H7 (cell line): ENCODE measurements at places on chromosomes 2 and 18.
A peak's percentile ranks its signal among the peaks of the same experiment; 100 is the strongest.

GRCh38 chr2:133500917-133501316 is 67.3 kb downstream of the NCKAP5 start:
- no peak for DNase-seq

DNA sequence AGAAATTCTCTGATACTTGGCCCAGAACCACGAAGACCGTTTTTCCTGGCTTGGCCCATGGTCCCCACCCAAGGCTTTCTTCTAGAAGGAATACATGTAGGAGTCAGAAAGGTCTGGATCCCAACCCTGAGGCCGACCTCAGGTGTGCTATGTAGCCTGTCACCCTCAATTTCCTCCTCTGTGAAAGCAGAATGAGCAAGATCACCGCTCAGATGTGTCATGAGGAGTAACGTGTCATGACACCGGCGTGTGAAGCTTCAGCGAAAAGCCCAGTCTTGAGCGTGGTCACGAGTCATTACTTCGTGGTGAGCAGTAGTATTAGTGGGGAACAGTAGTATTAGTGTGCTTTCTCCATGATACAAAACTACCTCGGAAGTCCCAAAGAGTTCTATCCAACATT is 103.4 kb downstream of the ALPK2 start:
- DNase-seq = no peak

DNA sequence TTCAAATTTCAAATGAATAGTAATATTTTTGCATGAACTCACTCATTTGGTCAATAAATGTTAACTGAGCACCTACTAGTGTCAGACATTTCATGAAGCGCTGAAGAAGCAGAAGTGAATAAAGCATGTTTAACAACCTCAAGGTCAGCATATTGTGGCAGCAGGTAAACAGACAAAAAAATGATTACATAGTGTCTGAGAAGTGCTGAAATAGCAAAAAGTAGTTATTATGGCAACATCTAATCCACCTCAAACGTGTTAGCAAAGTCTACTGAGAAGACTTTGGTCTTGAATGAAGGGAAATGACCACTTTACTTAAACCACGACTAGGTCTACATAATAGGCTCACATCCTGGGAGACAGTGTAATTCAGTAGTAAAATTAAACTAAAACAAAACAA is 452.2 kb upstream of the LRATD1 start:
- no peak for DNase-seq

GRCh38 chr2:165777522-165778186 is 16.4 kb downstream of the GALNT3 start:
- no peak for DNase-seq

DNA sequence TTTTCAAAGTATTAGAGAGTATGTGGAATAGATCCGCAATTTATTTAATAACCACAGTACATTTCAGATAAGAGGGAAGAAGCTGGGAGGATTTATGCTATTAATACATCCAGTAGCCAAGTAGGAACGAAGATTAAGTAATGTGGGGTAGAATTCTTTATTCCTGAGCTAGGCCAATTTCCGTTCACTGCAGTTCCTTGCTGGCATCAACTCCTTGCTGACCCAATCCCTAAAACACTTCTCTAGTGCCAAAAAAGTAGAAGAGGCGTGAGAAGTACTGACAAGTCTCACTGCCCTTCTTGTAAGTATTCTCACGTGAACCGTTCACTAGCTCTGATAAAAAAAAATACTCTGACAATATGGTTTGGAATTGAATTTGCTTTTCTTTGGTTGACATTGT is 211.4 kb downstream of the EPHA4 start:
- DNase-seq = no peak

- DNase-seq = peak; percentile 93
These were observed 4.6 kb downstream of the PROC start for GRCh38 chr2:127422559-127423477.

GRCh38 chr18:38698088-38698487 is 1132.5 kb upstream of the CELF4 start:
- peak; percentile 13 for DNase-seq

DNA sequence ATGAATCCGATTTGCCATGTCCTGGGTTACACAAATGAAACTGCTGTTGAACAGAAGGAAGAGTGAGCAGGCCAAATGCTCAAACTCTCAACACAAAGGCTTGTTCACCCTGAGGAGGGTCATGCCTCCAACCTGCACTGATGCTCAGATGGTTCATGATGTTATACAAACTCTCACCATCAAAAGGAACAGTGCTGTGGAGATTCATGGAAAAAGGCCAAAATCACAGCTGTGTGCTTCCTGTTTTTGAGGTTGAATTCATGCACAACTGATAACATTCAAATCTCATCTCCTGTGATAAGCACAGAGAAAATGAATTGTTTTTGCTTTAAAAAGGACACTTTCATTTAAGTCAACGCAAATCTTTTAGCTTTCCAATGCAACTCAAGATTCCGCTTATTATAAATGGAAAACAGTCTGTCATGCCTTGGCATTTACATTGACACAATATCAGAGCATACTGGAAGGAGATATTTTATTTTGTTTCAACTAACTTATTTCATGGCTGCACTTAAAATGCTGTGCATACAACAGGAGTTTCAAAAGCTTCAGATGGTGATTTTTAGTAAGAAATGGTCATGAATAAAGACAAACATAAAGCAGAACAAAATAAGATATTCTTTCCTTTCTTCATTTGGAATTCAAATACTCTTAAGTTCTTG is 22.2 kb upstream of the TTN start:
- DNase-seq = no peak

GRCh38 chr2:72554381-72554780 is 271.5 kb downstream of the EXOC6B start:
- no peak for DNase-seq

DNA sequence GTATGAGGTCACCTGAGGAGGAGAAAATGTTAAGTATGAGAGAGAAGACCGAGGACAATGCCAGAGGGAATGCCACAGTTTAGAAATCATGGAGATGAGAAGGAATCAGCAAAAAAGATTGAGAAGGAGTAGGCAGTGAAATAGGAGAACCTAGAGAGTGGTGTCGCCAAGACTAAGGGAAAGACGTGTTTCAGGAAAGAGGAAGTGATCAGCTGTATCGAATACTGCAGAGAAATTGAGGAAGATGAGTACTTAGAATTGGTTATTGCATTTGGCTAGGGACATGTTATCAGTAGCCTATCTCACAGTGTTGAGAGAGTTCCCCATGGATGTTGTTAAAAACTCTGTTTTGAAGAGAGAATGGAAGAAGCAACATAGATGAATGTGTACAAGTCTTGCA is 112.3 kb downstream of the GALNT1 start:
- DNase-seq = no peak

- DNase-seq = no peak
These were observed 12.8 kb downstream of the STK39 start for GRCh38 chr2:168234407-168235085.

DNA sequence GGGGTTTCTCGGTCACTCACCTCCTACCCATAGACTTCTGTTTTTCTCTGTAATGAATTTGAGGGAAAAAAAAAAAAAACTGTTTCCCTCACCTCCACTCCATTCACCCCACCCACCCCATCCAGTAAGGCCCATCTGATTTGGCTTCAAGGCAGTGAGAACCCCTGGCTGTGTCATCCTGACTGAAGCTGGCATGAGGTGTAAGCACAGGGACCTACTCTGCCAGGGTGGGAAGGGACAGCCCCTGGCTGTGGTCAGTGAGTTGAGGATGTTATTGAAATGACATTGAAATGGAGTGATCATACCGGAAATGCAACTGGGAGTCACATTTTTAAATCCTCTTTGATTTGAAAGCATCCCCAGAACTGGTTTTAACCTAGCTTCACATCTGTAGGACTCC is 19.1 kb upstream of the BCL2L11 start:
- DNase-seq = no peak

GRCh38 chr2:132701810-132702209 is 31.8 kb upstream of the LYPD1 start:
- no peak for DNase-seq

GRCh38 chr2:105749583-105750400 is 5.1 kb downstream of the NCK2 start:
- DNase-seq = no peak

- no peak for DNase-seq
These were observed 78.4 kb upstream of the ZNF516 start for GRCh38 chr18:76573325-76574025.

DNA sequence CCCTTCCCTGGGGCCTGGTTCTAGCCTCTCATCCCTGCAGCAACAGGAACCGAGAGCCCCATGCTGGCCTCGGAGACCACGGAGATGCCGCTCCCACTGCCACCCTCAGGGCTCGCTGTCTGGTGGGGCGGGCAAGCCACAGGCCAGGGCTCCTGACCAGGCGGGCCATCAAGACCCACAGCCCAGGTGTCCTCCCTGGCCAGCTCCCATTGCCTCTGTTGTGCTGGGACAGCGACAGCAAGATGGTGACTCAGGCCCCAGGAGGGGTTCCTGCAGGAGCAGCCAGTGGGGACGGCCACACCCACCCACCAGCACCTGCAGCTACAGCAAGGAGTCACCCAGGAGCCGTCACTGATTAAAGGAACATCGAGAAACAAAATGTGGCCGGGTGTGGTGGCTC is 7.4 kb downstream of the KLHL30 start:
- DNase-seq = no peak

DNA sequence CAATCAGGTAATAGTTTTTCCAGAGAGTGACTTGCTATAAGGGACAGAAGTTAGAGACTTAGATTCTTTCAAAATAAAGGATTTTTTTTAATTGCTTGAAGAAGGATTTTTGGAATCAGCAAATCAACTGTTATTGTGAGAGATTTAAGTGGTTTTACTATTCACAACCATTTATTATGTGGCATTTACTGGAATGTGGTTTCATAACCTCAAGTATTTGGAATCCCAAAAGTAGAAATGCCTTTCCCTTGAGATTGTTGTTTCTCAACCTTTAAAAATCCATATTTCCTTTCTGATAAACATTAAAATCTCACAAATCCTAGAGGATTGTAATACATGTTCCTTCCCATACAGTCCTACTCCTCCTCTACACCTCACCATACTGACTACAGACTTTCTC is 5.0 kb downstream of the TANK start:
- no peak for DNase-seq

DNA sequence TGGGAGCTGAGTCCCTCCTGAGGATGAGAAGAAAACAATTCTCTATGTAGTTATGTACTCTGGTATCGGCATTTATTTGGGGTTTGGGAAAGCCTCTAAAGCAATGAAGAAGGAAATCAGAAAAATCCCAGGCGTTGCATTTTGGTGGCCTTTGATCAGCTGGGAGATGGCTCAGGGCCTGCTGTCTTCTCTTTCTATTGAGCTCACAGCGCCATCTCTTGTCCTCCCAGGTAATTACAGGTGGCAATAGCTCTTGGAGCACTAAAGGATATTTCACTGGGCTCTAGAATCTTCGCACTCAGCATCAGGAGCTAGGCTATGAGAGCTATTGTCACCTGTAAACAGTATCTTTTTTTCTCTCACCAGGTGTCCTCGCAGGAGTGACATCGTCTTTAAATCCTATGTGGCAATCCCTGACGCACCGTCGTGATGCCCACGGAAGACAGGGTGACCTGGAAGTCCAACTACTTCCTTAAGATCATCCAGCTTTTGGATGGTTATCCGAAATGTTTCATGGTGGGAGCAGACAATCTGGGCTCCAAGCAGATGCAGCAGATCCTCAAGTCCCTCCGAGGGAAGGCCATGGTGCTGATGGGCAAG is 76.1 kb upstream of the PMAIP1 start:
- DNase-seq = peak; percentile 50

DNA sequence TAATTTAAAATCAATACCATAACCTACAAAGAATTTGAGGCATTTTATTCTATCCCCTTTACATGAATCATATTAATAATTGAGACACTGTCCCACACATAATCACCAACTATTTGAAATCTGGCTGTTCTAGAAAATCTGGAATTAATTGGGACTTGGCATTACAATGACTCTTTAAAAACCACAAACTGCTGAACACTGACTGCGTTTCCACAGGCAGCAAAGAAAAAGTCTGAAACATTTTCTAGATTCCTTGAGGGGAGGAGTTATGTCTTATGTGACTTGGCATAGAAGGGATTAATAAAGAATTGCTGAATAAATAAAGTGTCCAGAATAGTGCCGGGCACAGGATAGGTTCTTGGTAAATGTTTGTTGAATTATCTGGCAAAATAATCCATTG is 61.4 kb downstream of the GPR39 start:
- no peak for DNase-seq

DNA sequence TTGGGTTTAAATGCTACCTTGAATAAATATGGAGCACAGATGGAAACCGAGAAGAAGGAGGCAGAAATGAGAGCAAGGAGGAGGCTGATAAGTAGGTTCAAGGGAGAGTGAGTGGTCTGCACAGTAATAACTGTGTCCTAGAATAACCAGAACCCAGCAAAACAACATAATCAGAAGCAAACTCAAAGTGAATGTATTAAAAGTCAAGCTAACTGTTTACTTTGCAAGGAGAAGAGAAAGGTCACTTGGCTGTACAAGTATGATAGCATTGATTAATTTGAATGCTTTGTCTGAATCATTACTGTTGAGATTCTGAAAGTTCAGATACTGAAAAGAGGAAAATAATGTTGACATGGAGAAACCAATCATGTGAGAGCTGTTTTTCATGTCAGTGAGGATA is 258.8 kb downstream of the PLCL1 start:
- DNase-seq = no peak

- no peak for DNase-seq
These were observed 339.6 kb downstream of the TRIB2 start for GRCh38 chr2:13056259-13056843.

GRCh38 chr2:215493376-215493775 is 57.5 kb upstream of the FN1 start:
- no peak for DNase-seq

GRCh38 chr2:6181926-6182325 is 489.7 kb downstream of the SOX11 start:
- DNase-seq = no peak

DNA sequence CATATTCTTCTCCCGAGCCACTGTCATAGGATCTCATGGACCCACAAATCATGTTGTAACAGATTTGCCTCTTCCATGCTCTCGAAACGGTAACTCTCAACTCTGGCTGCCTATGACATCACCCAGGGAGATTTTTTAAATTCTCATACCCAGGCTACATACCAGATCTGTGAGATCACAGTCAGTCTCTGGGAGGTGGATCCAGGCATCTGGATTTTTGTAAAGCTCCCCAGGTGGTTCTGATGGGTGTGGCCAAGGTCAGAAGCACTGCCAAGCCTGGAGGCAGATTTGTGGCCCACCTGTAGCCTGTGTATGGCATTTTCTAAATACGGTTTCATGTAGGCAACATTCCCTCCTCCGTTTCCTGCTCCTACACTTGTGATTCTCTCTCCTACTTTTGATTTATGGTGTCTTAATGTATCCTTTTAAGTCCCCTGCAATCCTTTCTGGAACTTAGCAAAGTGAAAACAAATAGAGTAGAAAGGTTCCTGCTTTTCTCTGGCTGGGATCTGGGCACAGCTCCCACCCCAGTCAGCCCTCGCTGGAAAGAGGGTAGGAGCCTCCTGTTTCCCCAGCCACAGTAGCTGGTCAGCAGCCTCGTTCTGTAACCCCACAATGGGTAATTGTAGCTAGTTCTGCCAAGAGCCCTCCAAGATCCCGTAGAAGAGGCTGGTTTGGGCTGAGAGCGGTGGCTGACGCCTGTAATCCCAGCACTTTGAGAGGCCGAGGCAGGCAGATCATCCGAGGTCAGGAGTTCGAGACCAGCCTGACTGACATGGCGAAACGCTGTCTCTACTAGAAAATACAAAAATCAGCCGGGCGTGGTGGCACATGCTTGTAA is 96.2 kb downstream of the KLHL29 start:
- peak; percentile 77 for DNase-seq

- no peak for DNase-seq
These were observed 164.5 kb upstream of the MC4R start for GRCh38 chr18:60537074-60537473.

- DNase-seq = peak; percentile 68
These were observed 27.9 kb upstream of the MBP start for GRCh38 chr18:77160515-77160914.

GRCh38 chr2:157806426-157807077 is 69.6 kb downstream of the ACVR1 start:
- DNase-seq = no peak
